ENCODE measurements at places on chromosomes 16 and 17.

DNA sequence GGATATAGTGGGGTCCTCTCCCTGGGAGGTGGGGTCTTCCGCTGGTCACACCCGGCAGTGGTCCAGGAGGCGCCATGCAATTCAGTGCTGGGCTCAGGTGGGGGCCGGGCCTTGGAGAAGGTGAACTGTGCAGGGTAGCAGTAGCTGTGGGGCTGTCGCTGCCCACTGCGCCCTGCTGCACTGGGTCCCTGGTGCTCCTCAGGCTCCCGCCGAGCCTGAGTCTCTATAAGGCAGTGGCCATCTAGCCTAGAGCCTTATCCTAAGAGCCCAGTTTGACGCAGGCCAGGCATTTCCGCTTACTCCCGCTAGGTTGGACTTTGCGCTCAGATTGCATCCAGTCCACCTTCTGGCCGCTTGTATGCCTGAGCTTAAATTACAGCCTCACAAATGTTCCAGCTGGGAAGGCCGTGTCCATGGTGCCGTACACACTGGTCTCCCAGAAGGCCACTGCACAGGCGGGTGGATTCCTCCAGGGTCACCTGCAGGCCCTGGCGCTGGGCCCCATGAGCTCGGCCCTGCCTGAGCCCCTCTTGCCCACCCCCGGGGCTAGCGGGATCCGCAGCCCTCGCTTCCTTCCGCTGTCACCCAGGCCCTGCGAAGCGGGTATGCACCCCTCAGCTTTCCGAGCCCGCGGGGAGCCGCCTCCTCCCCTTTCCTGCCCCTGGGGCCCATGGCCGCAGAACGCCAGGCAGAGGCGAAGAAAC, 1762.2 kb downstream of the TP53TG3F start:
- no peak for DNase-seq

DNA sequence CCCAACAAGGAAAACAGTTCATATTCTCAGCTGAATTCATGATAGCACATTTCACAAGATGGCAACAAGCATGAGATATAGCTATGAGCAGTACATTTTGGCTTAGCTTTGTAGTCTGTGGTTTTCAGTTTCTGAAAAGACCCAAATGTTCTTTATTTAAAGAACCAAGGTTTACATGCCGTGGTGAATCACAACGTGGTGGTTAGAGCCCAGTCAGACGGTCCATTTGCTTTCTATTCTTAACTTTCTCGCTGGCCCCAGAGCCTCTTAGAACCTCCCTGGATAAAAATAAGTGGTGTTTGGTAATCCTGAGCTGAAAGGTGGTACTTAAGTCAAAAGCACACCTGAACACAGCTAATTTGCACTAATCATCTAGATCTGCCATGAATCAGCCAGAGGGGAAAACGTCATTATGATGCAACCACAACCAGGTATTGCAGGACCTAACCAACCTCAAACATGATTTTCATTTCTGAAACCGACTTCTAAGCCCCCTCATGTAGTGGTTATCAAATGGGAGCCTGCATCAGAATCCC, 18.6 kb upstream of the HAPSTR1 start:
- DNase-seq: no peak

DNA sequence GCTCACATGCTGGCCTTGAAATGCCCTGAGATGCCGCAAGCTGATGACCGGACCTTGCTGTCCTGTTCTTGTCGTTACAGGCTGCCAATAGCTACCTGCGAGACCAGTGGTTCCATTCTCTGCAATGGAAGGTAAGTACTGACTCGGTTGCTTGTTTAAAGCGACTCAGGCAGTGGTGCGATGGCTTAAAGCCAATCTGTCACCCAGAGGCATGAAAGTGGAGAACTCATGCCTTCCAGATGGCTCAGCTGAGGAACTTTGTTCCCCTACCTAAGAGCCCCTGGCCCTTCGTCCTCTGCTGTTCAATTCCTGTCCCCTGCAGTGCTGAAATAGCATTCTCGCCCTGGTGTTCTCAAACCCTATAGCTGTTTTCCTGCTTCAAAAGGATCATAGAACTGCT, 158.3 kb upstream of the PLCG2 start:
- DNase-seq: peak; percentile 44

- no peak for DNase-seq
Observed at GRCh38 chr17:50316016-50316587, 29.8 kb upstream of the XYLT2 start.

- no peak for DNase-seq
Observed at GRCh38 chr16:19173059-19173458, 5.0 kb downstream of the SYT17 start.

GRCh38 chr17:29927546-29927945, 2.5 kb downstream of the SSH2 start:
- DNase-seq: no peak

DNA sequence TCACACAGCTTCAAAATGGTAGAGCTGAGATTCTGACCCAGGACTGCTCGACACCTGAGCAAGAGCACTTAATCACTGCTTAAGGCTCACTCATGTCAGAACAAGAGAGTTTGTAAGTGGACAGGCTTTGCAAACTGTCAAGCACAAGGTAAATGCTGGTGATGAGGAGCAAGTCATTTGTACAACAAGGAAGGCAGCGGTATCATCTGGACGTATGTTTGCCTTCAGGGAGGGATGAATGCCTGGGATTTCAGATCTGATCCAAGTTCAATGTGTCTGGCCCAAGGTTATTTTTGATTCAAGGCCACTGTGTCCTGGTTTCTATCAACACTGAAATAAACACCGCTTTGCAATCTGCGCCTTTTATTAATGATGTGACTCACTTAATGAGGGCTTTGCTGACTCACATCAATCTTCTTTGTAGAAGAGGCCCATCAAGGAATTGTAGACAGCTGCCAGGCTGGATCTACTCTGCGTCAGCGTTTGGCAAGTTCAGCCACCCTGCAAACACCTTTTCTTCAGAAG, 174.4 kb upstream of the HS3ST3A1 start:
- no peak for DNase-seq

- no peak for DNase-seq
Observed at GRCh38 chr17:14803826-14804225, 461.3 kb downstream of the PMP22 start.

GRCh38 chr17:7219812-7220592, at the start of the genes ACADVL and DLG4:
ACADVL (plus strand) TSS chr17:7219938; CDS start chr17:7219985, 47 bp downstream.
DLG4 (minus strand) TSS chr17:7219836.
- DNase-seq: no peak

- DNase-seq: no peak
Observed at GRCh38 chr17:47243737-47244598, 9.7 kb upstream of the ITGB3 start.

GRCh38 chr17:80124351-80124981, 22.5 kb downstream of the EIF4A3 start:
- DNase-seq: no peak

DNA sequence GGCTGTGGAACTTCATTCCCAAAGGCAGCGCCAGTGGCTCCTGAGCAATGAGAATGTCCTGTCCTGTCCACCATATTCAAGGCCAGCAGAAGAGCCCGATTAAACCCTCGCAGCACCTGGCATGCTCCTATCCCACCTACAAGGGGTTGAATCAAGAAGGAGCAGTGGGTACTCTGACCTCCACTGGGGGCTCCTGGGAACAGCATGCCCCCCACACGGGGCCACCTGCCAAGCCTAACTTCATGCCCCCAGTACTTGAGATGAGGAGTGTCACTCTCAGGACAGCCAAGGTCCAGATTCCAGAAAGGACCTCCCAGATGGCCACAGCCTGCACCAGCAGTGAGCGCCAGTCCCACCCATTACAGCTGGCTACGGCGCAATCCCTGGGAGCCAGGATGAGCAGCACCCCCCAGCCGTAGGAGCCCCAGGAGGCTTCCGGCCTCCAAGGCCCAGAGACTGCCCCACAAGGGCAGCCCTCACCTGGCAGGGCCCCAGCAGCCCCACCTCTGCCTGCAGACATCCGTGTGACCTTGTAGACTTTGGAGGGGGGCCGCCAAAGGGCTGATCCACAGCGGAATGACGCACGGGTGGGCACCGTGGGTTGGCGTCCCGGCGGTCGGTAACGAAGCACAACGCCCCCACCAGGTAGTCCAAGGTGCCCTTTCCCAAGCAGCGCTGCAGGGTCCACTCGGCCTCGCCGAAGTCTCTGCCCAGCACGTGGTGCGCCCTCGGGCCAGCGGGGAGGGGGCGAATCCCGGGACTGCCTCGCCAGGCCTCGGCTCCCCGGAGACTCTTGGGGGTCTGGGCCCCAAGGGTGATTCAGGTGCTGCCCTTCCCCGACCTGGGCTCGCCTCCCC, 1.0 kb upstream of the MPDU1 start:
- no peak for DNase-seq

DNA sequence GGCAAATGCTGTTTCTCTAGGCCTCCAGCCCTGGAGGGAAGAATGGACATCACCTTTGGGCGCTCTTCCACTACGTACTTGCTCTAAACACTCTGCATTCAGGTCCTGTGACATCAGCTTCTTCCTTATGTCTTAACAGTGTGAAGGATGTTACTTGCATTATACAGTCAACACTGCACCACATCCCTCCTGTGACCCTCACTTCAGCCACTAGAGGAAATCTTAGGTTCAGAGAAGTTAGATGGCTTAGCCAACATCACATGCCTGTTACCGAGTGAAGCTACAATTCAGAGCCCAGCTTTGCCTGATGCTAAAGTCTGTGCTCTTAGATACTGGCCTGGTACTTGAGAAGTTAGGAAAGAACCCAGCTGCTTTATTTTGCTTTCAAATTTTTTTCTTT, 18.3 kb downstream of the UBFD1 start:
- DNase-seq: no peak

GRCh38 chr17:63550817-63551639, 751 bp downstream of the DCAF7 start:
- no peak for DNase-seq

- DNase-seq: no peak
Observed at GRCh38 chr16:89708481-89708931, 7.0 kb upstream of the SPATA2L start.

- DNase-seq: no peak
Observed at GRCh38 chr17:79062691-79063090, 11.9 kb upstream of the ENGASE start.

- DNase-seq: no peak
Observed at GRCh38 chr16:2962334-2963073, 1.6 kb upstream of the KREMEN2 start.

DNA sequence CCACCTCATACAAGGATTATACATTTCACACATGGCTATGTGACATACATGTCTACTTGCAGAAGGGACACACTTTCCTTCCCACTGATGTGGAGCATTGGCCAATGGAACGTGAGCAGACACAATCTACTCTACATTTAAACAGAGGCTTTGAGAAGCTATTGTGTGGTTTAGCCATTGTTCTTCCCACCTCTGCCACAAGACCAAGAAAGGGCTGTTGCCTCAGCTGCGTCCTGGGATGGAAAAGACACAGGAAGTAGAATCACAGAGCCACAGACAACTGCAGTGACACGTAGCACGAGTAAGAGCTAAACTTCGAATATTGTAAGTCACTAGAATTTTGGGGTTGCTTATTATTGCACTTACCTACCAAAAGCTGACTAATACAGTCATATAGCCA, 33.3 kb downstream of the PRKCB start:
- no peak for DNase-seq
